NCI-H526 treated with DMSO at 0.1 percent for 48 hours (cell line): ENCODE measurements at places on chromosomes 4 and X.

DNA sequence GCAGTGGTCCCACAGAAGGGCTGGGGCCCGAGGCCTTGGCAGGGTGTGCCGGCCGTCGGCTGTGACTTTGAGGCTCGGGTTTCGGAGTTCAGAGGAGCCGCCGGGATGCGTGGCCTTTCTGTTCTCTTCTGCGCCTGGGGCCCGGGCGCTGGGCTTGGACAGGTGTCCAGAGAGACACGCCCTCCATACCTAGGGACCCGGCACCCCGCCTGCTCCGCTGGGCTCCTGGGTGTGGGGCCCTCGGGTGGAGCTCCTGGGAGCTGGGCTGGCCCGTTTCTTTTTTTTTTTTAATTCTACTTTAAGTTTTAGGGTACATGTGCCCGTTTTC is 11.3 kb downstream of the FGFRL1 start:
- no peak for DNase-seq

GRCh38 chrX:75086731-75087195 is 69.3 kb downstream of the ABCB7 start:
- DNase-seq: no peak

DNA sequence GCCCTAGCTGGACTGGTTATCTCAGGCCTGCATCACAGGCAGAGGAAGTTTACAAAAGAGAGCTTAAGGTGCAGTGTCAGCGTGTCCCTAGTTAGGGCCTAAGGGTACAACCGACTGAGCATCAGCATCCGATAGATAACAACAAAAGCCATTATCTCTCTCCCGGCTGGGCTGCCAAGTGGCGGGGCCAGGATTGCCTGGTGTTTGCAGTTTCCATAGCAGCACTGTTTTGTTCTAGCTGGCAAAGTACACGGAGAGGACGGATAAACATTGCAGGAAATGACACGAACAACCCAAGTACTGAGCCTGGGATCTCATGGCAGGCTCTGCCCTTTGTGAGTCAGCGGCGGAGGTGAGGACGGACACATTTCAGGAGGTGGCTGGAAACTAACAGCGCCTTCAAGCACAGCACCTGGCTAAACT is 104.7 kb upstream of the NOCT start:
- DNase-seq: peak; percentile 94

GRCh38 chr4:48016141-48017107 is at the start of the genes CNGA1 and NIPAL1:
Gene CNGA1, minus strand, starts transcription at chr4:48016681. Its CDS starts 63,992 bp downstream, at chr4:47952689.
Gene NIPAL1, plus strand, starts transcription at chr4:48016772. Its CDS starts 68 bp downstream, at chr4:48016840.
- DNase-seq: peak; percentile 60

DNA sequence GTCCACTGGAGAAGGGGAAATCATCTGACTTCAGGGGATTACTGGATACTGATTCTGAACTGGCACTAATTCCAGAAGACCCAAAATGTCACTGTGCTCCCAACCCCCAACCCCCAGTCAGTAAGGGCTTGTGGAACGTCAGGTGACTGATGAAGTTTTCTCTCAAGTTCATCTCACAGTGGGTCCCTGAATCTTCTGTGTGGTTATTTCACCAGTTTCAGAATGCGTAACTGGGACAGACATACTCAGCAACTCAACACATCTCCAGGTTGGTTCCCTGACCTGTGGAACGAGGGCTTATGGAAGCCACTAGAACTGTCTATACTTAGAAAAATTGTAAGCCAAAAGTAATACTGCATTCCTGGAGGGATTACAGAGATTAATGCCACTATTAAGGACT is 45.3 kb downstream of the DDX60L start:
- DNase-seq: no peak

GRCh38 chr4:136653640-136654406 is 878.5 kb downstream of the PCDH18 start:
- no peak for DNase-seq

- no peak for DNase-seq
Observed at GRCh38 chrX:9196961-9197640, 163.2 kb upstream of the FAM9B start.

DNA sequence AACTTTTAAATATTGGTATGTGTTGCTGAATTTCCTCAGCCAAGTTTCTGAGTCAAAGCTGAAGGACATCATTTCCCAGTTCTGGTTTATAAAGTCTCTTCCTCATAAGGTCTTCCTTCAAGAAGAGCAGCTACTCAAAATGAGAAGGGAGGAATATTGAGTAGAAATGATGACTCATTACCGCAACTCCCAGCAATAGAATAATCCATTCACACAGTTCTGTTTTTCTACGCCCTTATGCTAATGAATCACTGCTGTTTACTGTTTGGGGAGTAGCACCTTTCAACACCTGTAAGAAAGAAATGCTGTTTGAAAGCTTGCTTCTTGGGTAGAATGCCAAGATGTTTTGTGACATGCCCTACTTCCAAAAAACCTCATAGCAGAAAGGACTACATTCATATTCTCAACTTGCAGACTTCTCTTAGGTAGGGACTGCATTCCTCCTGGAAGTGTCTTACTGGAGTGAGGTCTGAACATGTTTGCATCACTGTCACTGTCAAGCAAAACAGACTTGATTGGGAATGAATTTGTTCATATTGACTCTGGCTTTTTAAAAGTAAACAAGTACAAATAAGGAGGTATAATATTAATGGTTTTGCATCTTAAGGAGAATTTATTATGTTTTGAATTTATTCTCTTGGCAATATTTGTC is 147.2 kb upstream of the BANK1 start:
- DNase-seq: no peak
